Common myeloid progenitor, CD34-positive (primary cell): ENCODE measurements at places on chromosomes 12 and 14.
A peak's percentile ranks its signal among the peaks of the same experiment; 100 is the strongest.

DNA sequence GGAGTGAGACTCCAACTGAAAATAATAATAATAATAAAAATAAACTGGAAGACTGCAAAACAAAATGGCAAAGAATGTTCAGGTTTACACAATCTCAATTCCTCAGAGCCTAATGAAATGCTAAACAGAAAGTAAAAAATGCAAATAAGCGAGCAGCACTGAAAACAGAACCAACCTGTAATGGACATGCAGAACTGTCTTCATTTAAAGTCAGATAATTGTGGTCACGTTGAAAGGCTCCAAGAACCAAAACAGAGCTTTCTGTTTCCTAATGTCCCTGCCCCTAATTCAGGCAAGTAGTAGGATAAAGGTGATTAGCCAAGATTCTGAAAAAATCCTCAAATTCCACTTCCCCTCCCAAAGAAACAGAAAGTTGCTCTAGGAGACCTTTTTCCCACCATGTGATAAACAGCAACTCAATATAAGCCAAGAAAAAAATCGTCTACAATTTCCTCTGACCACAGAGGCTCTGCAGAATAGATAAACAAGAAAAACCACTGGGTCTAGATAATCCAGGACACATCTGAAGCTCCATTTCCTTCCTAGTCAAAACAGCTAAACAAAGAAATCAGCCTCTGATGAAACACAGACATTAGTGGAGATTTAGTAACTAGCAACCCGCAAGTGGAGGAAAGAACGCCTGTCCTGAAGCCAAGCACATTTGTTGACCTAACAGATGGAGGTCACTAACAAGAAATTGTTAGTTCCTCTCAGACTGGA lies 3.0 kb downstream of the MIS18BP1 start:
- DNase-seq, result peak; percentile 96

DNA sequence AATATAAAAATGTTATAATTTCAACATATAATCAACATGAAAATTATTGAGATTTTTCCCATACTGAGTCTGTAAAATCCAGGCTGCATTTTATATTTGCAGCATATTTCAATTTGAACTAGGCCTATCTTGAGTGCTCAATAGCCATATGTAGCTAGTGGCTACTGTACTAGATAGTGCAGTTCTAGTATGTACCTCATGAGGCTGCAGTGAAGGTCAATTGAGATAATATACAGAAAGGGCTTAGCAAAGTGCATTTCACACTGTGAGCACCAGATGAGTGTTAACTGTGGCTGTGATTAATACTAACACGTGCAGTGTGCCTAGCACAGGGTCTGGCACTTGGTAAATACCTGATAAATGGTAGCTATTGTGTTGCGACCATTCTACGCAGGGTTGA lies 5.4 kb upstream of the SLC22A17 start:
- no peak for DNase-seq

DNA sequence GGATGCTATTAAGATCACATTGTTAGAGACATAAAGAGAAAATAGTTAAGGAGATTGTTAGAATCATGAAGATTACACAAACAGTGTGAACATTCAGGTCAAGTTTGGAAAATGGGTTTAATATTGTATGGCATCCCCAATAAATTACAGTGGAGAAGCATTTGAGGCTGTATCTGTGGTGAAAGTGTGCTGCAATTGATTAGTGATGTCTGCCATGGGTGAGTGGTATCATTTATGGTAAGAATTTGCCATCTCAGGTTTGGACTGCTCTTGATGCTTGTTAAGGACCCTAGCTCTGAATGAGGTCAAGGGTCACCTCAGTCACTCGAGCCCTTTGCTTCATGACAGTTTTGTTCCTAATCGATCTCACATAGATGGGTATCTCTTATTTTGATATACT lies 265.7 kb upstream of the SRRM4 start:
- no peak for DNase-seq

GRCh38 chr12:12719496-12719895 lies 2.3 kb downstream of the CDKN1B start:
- DNase-seq, result no peak

- no peak for DNase-seq
Measured at GRCh38 chr12:69744109-69744508, 5.4 kb downstream of the RAB3IP start.

DNA sequence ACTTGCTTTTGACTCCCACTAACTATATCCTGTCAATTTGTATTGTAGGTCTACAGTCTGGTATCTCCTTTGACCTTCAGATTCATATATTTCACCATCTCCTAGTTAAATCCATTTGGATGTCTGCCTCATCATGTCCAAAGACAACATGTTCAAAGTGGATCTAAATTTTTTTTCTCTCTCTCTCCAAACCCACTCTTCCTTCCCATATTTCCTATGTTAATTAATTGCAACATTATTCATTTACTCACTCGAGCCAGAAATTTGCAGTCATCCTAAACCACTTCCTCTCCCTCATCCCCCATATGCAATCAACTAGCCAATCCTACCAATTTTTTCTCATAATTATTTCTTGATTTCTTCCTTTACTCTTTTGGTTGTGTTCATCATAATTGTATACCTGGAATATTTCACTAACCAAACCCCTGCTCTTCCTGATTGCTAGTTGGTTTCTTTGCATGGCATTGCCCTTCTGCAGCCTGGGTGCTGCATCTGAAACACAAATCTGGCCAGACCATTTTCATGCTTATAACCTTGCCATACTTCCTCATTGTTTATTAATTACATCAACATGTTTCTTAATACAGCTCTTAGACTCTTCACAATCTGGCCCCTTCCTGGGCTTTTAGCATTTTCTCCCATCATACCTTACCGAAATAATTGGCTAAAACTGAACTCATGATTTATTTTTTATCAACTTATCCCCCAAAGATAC lies 442.2 kb downstream of the ADAMTS20 start:
- DNase-seq, result no peak

DNA sequence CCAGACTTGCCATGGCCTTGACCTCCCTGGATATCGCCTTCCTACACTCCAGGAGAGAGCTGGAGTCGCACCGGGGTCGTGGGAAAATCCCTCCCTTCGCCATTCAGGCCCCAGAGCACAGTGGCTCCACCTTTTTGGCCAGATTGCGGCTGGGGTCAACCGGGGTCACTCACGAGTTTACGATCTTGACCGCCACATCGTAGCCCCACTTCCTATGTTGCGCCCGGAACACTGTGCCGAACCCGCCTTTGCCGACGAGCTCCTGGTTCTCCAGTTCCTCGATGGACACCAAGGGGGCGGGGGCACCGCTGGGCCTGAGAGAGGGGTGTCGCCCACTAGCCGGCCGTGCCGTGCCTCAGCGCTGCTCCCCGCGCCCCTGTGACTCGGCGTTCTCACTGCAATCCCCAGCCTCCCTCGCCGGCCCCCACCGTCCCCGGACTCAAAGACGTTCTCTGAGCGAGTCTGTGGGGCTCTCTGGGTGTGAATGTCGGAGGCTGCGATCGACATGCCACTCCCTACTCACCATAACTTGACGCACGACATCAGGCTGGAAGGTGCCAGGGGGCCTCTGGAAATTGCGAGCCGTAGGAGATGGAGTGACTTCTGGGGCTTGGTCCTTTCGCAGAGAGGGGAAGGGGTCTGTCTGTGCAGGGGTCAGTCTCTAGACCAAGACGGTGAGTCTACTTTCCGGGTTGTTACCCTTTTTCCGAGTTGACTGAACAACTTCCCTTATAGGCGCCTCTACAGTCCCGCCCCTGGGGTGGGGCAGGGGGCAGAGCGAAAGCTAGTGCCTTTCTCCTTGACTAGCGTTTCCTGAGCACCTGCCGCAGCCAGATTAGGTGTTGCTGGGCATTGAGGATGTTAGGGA lies at the start of gene RIPK3:
Gene RIPK3 (minus strand): TSS at position 708 of the 868 bp plus-strand sequence. CDS start 165 bp downstream, at position 543.
- peak; percentile 62 for DNase-seq

DNA sequence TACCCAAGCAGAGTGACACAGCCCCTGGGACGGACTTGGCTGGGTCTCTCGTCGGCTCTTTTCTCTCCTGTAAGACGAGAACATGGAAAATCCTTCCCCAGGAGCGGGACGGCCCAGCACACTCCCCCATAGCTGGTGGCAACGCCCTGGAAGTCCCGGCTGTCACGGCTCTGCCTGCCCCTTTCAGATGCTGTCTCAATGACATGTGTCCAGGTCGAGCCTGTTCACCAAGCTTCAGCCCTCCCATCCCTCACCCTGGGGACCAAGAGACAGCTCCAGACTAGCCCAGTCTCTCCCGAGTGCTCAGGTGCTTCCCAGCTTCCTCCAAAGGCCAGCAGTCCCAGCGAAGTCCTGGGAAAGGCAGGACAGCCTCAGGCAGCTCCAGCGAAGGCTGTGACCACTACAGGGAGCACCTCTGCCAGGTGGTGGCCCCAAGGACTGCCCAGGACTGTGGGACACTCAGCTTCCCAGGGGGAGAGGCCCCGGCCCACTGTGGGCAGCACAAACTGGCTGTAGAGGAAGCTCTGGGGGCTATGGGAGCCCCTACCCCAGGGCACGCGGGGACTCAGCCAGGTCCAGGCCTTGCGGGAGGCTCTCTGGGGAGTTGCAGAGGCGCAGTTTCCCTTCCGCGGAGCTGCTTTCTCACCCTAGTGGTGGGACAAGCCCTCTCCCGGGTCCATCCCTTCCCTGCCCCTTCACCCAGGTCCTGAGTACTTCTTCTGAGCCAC lies 33.6 kb downstream of the TNFAIP2 start:
- DNase-seq, result no peak

GRCh38 chr12:99068993-99069747 lies 424.1 kb downstream of the APAF1 start:
- no peak for DNase-seq

DNA sequence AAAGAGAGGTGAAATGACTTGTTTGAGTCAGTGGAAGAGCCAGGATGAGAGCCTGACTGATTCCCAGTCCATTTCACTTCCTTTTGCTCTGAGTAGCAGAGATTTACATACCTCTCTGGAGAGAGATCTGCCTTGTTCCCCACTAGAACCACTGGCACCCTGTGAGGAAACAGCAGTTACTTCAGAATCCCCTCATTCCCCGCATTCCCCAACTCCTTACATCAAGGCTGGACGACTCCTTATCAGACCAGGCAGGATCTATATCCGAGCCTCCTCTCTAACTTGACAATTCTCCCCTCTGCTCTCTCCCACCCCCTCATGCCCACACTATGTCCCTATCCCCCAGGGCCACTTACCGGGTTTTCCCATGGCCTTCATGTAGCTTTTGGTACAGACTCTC lies 3.7 kb downstream of the RHEBL1 start:
- no peak for DNase-seq

DNA sequence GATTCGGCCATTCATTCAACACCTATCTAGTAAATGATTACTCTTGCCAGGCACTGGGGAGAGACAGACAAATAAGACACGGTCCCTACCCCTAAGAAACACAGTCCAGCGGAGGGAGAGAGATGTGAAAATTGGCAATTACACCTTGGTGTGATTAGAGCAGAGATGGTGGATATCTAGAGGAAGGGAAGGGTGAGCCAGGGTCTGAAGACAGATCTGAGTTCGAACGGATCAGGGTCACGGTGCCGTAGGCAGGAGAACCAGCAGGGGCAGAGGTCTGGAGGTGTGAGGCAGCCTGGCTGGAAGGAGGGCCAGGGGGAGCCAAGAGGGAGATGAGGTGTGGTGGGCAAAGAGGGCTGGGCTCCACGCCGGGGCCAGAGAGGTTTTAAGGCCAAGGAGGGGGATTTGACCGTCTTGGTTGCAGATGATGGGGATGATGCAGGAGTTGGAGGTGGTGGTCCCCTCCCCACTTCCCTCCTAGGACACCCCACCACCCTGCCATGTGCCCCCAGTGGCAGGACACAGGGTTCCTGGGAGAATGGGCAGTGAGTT lies 27.1 kb downstream of the FAM222A start:
- no peak for DNase-seq

DNA sequence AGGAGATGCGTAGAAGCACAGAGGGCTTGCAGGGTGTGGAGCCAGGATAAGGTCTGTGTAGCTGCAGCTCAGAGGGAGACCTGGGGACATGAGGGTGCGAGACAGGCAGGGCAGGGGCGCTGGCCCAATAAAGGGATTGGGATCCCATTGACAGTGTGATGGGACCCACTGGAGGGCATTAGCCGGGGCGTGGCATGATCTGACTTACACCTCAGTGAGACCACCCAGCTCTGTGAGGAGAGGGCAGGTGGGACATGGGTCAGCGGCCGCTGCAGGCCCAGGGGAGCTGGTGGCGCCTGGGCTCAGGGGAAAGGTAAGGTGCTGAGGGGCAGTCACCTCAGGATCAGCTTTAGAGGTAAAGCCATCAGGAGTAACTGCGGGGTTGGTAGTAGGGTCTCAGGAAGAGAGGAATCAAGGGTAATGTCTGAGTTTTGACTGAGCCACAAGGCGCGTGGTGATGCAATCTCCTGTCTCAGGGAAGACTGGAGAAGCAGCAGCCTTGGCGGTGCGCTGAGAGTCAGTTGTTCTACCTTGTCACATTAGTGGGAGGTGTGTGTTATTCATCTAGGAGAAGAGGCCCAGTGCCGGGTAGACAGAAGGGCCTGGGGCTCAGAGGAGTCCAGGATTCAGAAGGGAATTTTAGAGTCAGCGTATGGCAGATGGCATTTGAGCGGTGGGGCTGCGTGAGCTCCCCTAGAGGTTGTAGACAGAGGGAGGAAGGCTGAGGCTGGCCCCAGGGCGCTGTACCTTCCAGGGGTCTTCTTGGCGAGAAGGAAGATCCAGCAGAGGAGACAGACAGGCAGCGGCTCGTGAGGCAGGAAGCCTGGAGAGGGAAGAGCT lies 30.8 kb upstream of the BDKRB2 start:
- no peak for DNase-seq

DNA sequence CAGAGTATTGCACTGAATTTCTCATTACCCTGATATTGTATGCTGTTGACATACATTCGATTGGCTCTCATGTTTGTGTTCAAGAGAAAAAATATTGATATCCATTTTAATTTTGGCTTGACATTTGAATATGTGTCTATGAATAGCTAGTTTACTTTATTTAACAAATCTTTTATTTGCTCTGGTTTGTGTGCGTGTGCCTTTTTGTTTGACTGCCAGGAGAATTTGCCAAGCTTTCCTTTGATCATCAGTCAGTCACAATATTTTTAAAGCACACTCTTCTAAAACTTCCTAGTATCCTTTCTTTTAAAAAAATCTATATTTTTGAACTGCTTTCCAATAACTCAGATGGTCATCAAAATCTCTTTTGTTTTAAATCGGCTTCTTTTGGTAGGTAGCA lies 179.3 kb upstream of the FLRT2 start:
- no peak for DNase-seq

DNA sequence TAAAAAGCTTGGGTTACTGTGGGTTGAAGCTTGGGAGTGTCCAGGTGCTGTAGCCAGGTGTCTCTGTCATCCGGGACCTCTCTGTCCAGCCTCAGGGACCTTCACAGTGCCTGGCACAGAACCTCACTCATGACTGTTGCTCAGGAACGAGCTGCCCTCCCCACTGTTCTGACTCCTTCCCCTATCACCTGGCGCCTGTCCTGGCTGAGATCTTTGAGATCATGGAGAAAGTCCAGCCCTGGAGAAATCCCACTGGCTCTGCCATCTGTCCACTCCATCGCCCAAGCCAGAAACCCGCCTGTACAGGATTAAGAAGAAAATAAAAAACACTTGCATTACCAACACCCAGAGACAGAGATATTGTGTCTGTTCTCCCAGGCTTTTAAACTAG lies 53.5 kb downstream of the DGLUCY start:
- no peak for DNase-seq

- no peak for DNase-seq
Measured at GRCh38 chr12:75389061-75389460, 1.8 kb upstream of the GLIPR1L2 start.

GRCh38 chr14:95683793-95684192 lies 2.4 kb upstream of the TCL1B start:
- peak; percentile 22 for DNase-seq

GRCh38 chr14:43031598-43031997 lies 1424.9 kb downstream of the LRFN5 start:
- no peak for DNase-seq
